ENCODE measurements at places on chromosomes 12 and 14.

GRCh38 chr12:27142101-27142721, 59.8 kb upstream of the C12orf71 start:
- peak; percentile 88 for DNase-seq

DNA sequence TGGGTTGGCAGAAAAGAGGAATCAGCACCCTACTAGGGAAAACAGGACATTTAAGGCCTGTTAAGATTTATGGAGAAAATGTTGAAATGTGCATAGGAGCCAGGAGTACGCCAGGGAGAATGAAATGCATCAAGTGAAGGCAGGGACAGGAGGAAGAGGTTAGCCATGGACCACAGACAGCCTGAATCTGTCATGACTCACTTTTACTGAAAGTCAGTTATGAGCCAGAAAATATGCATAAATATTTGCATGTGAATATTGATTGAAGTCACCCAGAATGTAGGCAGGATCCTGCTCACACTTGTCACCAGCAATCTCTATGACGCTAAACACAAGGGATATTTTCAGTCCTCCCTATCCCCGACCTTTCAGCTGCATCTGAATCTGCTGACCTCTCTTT, 25.1 kb upstream of the CDK17 start:
- no peak for DNase-seq

- DNase-seq, result peak; percentile 58
These were observed 28.1 kb upstream of the WNK1 start for GRCh38 chr12:724194-724855.

DNA sequence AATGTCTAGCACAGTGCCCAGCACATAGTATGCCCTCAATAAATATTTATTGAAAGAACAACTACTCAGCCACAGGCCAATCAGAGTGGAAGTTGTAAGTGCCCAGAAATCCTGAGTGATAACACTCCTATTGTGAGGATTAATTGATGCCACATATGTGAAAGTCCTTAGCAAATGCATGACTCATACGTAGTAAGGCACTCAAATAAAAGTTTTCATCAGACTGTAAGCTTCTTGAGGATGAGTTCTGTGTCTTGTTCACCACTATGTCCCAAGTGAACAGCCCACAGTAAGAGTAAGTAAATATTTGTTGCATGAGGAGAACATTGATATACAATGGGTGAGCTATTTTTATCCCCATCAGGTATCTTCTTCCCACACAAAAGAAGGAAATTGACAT, 24.7 kb upstream of the ANO6 start:
- DNase-seq, result no peak

DNA sequence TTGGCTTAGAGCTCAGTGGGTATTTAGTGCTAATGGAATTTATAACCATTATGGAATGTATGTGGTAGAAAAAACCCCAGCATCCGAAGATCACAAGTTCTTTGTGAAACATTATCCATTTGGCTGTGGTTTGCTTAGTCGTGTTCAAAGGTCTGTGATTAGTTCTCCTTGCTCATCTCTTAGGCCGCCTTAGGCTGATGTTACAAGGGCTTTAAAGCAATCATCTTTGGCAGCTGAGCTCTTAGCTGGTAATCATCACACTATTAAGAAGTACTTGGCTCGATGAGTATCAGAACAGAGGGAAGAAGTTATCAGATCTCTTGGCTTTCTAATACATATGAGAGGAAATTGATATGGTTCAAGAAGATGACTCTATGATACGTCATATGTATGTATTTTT, 124.1 kb upstream of the E2F7 start:
- no peak for DNase-seq

DNA sequence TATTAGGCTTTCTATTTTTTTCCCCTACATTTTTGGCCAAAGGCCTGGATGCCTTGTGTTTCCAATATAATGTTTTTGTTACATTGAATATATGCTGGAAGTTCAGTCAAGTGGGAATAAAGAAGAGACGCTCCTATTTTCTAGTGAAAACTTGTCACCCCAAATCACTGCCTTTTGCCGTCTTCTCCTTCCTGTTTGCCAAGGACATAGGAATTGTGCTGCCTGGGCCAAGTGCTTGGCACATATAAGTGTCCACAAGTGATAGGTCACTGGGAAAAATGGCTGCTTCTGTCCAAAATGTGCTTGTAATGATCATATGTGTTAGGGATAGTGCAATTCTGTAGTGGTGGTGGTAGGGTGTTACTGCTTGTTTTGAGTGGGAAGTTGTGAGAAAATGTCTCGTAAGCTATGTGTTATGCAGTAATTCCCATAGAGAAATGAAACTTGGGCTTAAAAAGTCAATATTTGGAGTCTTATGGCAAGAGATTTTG, 11.6 kb upstream of the KCNJ8 start:
- DNase-seq, result no peak

DNA sequence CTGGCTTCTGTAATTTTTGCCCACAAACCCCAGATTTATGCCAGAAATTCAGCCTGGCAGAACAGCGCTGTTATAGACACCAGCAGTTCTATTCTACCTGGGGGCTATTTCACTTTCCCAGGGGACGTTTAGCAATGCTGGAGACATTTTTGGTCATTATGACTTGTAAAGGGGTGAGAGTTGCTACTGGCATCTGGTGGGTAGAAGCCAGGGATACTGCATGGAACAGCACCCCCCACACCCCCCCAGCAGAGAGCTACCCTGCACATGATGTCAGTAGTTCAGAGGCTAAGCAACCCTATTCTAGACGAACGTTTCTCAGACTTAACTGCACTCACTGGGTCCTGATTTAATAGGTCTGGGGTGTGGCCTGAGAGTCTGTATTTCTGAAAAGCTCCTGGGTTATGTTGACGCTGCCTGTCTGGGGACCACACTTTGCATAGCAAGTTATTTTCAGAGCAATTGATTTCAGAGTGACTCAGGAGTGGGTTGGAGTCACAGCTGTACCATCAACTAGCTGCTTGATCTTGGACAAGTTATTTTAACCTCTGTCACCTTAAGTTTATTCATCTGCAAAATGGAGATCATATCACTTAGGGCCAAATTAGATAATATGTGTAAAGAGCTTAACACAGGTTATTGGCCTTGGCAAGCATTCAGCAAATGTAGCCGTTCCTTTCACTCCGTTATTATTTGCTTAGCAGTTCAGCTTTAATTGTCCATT, 48.5 kb downstream of the CHST11 start:
- no peak for DNase-seq

- DNase-seq, result no peak
These were observed 11.9 kb downstream of the HEATR5A start for GRCh38 chr14:31408421-31408820.

DNA sequence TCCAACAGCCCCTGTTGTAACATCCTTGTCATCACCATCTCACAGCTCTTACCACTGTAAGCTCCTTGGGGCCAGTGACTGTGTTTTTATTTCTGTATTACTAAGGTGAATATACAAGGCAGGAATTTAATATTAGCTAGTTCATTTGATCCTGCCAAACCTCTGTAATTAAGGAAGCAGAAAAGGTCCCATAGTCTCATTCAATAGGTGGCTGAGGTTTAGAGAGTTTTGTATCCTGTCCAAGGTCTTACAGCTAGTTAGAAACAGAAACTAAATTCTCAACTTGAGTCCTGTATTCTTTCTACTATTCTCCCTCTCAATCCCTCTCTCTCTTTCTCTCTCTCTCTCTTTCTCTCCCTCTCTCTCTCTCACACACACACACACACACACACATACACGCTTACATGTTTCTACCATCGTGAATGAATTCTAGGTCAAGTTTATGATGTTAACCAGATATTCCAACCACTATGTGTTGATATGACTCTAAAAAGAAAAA, 543 bp upstream of the GLIPR1 start:
- DNase-seq, result no peak

DNA sequence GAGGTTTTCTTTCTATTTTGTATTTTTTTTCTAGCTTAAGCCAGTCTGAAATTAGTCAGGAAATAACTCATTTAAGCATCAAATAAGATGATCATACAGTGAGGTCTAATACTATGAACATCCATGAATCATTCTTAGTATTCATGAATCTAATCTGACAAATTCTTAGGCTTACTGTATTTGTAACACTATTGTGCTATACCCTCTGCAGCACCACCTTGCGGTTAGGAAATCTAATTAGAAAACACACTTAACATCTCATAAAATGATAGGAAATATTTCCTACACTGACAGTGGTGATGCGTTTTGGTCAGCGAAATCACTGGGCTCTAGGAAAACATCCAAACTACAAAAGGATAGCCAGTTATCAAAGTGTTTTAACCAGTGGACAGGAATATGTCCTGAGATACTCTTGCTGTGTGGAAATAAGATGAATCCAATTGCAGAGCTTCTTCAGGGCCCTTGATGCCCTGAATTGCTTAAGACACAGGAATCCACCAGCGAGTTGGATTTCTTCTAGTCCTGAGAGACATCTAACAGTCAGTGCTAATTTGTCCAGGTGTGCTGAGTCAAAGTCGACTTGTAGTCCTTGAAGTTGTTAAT, 109.3 kb upstream of the MYF6 start:
- peak; percentile 59 for DNase-seq

DNA sequence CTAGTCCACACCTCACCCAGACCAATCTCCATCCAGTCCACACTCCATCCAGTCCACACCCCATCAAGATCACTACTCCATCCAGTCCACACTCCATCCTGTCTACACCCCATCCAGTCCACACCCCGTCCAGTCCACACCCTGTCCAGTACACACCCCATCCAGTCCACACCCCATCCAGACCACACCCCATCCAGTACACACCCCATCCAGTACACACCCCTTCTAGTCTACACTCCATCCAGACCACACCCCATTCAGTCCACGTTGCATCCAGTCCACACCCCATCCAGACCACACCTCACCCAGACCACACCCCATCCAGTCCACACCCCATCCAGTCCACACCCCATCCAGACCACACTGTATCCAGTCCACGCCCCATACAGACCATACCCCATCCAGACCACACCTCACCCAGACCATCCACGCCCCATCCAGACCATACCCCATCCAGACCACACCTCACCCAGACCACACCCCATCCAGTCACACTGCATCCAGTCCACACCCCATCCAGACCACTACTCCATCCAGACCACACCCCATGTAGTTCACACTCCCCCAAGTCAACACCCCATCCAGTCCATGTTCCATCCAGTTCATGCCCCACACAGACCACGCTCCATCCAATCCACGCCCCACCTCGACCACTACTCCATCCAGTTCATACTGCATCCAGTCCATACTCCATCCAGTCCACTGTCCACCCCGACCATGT, 116.6 kb upstream of the RTL1 start:
- DNase-seq, result no peak

DNA sequence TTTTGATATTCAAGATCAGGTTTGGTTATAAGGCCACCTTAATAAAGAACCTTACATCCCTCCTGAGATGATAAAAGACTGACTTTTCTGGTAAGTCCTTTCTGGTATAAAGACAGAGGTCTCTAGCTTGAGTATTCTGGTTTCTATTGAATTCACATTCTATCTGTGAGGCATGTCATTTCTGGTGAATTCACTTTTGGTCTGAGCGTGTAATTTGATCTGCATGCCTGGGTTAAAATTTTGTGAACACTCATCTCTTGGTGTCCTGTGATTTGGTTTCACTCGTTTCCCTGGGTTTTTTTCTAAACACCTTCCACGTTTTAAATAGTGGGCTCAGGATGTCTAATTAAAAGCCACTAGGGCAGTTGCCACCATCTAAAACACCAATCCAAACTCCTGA, 12.2 kb downstream of the EIF5 start:
- DNase-seq, result no peak

DNA sequence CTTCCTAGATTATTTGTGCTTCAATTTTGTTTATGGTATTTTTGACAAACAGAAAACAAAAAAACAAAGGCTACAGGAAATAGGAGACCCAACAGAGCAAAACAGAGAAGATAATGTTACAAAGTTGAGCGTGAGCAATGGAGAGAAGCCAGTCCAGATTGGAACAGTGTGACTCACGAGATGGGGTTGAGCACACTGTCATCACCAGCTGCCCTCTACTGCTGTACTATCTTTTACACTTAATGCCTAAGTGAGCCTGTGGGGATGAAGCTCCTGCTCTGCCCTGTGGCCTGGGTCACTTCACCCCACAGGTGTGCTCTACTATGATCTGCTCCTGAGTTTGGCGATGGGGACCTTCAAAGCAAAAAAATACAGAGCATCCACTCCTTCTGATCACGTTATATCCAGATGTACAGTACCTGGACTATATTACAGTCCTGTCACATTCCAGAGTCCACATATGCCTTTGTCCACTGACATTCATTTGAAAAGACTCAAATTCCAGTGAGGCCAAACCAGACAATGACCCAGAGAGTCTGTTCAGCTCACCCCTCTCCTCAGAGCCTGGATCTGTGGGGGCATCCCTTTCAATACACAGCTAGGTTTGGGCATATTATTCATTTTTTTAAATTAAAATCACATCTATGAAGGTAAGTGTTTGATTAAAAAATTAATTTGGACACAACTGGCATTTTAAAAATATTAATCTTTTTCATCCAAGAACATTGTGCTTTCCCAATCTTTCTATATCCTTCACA, 4.4 kb downstream of the IPO8 start:
- no peak for DNase-seq
